IMR-90 (cell line): ENCODE measurements at places on chromosomes 3 and 15. TPM values are rescaled to one million over a fixed set of nuclear protein-coding genes. Genes with fewer than 3 reads are reported as not detected.
A peak's percentile ranks its signal among the peaks of the same experiment; 100 is the strongest.

DNA sequence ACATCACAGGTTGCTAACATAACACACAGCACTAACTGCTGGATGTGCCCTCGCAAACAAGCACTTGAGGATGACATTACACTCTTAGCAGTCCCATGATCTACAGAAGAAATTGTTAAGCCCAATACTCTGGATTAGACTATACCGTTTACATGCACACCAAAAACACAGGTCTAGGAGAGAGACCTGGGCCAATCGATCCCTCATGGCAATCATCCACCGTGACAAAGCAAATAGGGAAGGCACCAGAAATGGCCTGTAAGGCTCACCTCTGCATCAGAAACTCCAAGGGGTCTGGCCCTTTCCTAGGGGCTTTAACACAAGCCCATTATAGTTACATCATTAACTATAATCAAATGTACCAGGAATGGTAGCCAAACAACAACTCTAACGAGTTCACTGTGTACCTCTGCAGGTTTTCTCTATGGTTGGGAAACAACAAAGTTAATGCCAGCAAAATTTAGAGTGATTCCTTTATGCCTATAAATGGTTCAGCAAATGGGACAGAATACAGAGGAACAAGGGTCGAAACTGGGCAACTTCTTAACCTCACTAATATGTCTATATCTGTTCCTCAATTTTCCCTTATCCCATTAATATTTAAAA is 18.5 kb downstream of the TRANK1 start:
- H3K4me3 ChIP-seq = no peak overlapping the region
- no peak overlapping the region for H3K27ac ChIP-seq
- no peaks in the 10 kb centered on the region for H3K36me3 ChIP-seq
- peaks cover 2% of the 10 kb centered on the region; the same call in 1 of the 2 replicates for H3K4me1 ChIP-seq
- no peaks in the 10 kb centered on the region for H3K27me3 ChIP-seq

GRCh38 chr3:170356596-170357175 is 829 bp upstream of the SKIL start:
- DNase-seq = peak; percentile 74
- peak overlapping the region; percentile 96 for H3K27ac ChIP-seq
- H3K36me3 ChIP-seq = peaks cover 9% of the 10 kb centered on the region

GRCh38 chr3:118538187-118538586 is 496.5 kb downstream of the IGSF11 start:
- H3K27ac ChIP-seq = no peak overlapping the region
- no peak overlapping the region for H3K4me3 ChIP-seq
- DNase-seq = no peak
- H3K27me3 ChIP-seq = no peaks in the 10 kb centered on the region
- H3K4me1 ChIP-seq = no peaks in the 10 kb centered on the region

DNA sequence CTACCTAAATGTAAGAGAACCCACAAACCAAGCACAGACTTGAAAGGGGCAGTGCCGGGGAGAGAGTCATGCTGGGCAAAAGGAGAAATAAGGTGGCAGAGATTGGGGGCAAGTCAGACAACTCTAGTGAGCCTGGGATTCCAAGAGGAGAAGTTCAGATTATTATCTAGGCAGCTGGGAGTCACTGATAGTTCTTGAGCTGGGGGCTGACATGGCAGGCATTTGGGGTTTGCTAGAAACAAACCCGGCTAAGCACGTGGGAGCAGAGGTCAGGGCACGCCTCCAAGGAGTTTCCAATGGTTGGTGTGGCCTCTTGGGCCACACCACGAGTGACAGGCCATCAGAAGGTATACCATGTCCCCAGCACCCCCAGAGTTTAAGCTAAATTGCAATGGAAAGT is 27.6 kb downstream of the SLC6A6 start:
- peaks cover 39% of the 10 kb centered on the region for H3K4me1 ChIP-seq
- H3K27me3 ChIP-seq = no peaks in the 10 kb centered on the region
- no peaks in the 10 kb centered on the region for H3K36me3 ChIP-seq
- DNase-seq = no peak
- H3K4me3 ChIP-seq = no peak overlapping the region
- no peak overlapping the region for H3K27ac ChIP-seq

Gene KLHDC8B
- 16.1 and 16.5 TPM in 2 replicates for total RNA-seq

Gene CYP8B1
- not detected in 2 replicates for total RNA-seq
